ENCODE measurements at places on chromosomes 6 and 20. TPM values are rescaled to one million over a fixed set of nuclear protein-coding genes. Genes with fewer than 3 reads are reported as not detected.

HLA-DQB1 gene
- 6.5 TPM for total RNA-seq

HACE1 gene
- total RNA-seq, result 6.9 TPM

PPP1R3G gene
- 5.5 TPM for total RNA-seq

MRPS18A gene
- total RNA-seq, result 83.6 TPM

SLC22A7 gene
- total RNA-seq, result not detected
